ENCODE measurements at places on chromosomes 16 and 17.

GRCh38 chr16:66271074-66272060 is 95.1 kb upstream of the CDH5 start:
- no peak for DNase-seq

DNA sequence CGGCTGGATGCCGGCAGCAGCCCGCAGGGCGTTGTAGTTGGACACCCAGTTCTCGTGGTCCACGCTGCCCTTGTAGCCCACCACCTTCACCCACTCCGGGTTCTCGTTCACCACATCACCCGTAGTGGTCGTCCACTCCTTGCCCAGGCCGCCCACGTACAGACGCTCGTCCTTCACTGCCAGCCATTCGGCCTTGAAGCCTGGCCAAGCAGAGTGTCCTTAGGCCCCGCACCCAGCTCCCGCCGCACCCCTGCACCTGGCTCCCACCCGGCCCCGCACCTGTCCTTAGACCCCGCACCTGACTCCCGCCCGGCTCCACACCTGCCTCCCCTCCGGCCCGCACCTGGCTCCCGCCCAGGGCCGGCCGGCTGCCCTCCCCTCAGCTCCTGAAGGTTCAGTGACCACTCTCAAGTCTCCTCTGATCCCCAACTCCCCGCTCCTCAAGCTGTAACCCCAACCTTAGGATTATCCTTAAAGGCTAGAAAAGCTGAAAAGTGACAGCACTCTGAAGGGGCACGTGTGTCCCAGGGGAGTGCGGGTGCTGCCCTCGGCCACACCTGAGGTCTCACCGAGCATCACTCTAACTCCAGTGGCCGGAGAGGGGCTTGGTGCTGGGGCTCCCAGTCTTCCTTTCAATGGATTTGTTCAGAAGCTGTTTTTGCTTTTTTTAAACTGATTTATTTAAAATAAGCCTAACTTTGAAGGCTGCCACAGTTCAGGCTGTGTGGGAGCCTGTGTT is 14.4 kb downstream of the CANT1 start:
- DNase-seq = no peak

GRCh38 chr16:85798901-85799496 is 345 bp downstream of the EMC8 start:
- no peak for DNase-seq

- no peak for DNase-seq
These were observed 17.0 kb upstream of the UMOD start for GRCh38 chr16:20369452-20370054.

- no peak for DNase-seq
These were observed 25.8 kb upstream of the TMEM220 start for GRCh38 chr17:10755592-10756127.

DNA sequence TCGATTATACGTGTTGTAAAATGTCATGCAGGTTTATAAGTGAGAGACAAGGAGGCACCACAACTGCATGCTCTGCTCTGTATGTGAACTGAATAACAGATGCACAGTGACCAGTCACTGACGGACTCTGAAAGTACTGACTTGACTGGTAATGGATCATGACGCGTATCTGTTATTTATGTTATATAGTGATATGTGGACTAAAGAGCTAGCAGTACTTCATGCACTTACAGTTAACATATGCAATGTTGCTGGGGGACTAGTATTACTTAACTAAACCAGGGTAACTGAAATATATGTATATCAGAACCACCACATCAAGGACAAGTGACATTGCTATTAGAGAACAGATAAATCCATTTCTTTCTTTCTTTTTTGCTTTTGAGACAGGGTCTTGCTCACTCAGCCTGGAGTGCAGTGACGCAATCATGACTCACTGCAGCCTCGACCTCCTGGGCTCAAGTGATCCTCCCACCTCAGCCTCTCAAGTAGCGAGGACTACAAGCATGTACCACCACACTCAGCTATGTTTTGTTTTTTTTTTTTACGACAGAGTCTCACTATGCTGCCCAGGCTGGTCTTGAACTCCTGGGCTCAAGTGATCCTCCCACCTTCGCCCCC is 17.2 kb downstream of the COIL start:
- DNase-seq = no peak

GRCh38 chr17:62737513-62737912 is 70.6 kb downstream of the MARCHF10 start:
- DNase-seq = no peak

- DNase-seq = no peak
These were observed 1.7 kb downstream of the CRAMP1 start for GRCh38 chr16:1613728-1614455.

- DNase-seq = no peak
These were observed 712.8 kb downstream of the CDH8 start for GRCh38 chr16:61323456-61323855.

- DNase-seq = no peak
These were observed 146.3 kb upstream of the AXIN2 start for GRCh38 chr17:65707780-65708179.

DNA sequence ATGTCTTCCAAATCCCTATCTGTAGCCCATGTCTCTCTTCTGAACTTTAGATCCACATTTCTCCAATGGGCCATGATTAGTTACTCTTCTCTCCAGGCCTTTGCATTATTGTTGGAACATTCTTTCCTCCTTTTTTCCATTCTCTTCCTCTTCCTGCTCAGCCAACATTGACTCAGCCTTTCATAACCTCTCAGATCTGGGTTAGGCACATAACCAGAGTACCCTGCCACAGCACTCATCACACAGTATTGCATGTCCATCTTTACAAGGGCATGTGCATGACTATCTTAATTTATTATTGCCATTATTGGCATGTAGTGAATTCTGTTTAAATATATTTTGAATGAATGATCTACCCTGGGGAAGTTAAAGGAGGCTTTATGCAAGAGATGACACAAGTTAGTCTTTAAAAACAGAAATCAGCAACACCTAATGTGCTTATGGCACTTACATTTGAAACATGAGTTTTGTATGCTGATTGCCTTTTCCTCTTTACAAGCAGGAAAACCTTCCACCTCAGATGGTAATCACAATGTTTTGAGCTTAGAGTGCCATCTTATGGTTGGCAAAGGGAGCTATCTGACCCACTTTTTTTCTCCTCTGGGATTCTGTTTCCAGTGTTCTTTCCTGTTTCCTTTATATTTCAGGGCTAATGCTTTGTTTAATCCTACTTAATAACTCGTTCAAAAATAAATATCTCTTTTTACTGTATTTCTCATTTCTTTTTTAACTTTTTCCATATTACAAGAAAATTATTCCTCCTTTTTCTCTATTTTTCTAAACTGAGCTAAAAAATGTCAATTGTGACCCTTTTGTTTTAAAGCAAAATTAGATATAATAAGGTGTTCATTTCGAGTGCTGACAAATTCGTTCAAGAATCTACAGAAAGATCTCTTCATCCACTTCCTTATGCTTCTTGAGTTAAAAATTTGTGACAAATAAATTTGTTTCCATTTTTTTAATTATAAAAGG is 151.0 kb upstream of the RBL2 start:
- DNase-seq = peak; percentile 73

- no peak for DNase-seq
These were observed 666 bp upstream of the METTL9 start for GRCh38 chr16:21598701-21599121.

- DNase-seq = peak; percentile 76
These were observed 44.2 kb upstream of the RASD1 start for GRCh38 chr17:17540278-17540906.

GRCh38 chr16:69476920-69477443 is 52.6 kb downstream of the CYB5B start:
- DNase-seq = no peak

DNA sequence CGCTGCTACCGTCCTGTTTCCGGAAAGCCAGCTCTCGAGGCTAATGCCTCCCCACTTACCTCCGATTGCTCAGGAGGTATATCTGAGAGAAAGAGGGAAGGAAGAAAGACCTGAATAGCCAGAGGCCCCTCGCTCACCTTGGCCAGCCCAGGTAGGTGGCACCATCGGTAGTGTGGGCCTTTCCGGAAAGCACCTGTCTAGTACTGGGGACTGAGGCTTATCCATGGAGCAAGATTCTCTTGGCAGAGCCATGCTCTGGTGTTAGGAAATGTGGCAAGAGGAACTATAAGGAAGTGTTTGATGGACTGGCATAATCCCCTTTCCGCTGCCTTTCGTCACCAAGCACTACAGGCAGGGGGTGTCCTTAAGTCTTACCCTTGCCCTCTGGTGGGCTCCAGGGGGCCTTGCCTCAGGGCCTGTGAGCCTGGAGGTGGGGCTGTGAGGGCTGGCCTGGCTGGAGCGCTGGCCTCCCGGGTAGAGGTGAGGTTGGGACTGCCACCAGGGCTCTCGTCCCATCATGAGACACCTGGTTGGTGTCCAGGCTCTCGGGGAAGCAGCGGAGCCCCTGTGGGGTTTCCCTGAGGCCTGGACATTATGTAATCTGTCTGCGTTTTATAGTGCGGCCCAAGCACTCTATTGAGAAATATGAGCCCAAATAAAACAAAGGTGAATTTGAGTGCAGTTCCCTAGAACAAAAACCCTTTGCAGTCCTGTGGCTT is 2.9 kb downstream of the CMIP start:
- DNase-seq = no peak

DNA sequence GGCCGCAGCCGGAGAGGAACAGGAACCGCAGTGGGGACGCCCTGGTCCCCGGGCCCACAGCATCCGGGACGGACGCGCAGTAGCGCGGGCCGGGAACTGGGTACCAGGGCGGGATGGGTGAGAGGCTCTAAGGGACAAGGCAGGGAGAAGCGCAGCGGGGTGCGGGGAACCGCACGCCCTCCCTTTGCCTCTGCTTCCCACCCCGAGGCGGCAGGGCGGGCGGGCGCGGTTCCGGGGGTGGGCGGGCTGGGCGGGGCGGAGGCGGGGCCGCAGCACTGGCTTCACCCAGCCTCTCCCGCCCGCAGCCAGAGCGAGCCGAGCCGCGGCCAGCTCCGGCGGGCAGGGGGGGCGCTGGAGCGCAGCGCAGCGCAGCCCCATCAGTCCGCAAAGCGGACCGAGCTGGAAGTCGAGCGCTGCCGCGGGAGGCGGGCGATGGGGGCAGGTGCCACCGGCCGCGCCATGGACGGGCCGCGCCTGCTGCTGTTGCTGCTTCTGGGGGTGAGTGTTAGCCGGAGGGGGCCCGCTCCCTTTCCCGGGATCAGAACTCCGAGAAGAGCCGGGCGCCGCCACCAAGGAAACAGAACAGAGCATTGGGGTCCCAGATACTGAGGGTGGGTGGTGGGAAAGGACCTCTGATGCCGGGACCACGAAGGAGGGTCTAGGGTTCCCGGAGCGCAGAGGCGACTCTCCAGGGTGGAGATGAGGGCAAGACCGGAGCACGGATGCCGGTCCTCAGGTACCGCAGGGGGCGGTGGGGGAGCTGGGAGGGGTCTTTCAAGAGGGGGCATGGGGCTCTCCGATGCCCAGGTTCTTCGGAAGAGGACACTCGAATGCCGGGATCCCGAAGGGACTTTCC is at the start of gene NGFR:
NGFR (plus strand) TSS at position 308 of the 856 bp plus-strand sequence; CDS start at position 433, 125 bp downstream.
- DNase-seq = peak; percentile 17

- no peak for DNase-seq
These were observed 478.2 kb upstream of the CDH11 start for GRCh38 chr16:65600046-65600445.

DNA sequence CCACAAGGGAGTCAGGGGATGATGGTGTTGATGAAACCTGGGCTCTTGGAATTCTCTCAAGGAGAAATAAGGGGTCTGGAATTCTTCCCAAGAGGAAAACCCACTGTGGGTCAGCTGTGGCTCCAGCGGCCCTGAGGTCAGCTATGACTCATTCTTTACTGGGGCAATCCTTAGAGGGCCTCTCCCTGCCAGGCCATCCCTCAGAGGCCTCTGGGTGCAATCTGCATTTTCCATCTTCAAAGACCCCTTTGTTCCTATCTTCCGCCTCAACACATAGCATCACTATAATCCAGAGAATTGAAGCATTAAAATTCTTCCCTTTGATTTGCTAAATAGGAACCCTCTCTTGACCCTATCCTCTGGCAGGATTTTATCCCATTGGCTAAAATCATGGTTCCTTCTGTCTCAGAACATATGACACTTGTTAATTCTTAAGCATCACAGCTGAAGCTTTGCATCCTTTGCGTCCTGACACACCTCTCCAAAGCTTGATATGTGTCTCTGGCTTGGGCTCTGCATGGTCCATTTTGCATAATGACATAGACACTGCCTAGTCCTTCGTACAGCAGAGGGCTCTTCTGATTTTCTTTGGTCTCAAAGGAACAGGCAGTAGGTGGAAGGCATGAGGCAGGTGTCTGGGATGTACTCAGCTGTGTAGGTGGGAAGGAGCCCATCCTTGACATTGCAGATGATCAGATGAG is 4.4 kb upstream of the KRT37 start:
- DNase-seq = no peak

GRCh38 chr17:11807606-11808005 is 189.7 kb downstream of the ZNF18 start:
- no peak for DNase-seq

DNA sequence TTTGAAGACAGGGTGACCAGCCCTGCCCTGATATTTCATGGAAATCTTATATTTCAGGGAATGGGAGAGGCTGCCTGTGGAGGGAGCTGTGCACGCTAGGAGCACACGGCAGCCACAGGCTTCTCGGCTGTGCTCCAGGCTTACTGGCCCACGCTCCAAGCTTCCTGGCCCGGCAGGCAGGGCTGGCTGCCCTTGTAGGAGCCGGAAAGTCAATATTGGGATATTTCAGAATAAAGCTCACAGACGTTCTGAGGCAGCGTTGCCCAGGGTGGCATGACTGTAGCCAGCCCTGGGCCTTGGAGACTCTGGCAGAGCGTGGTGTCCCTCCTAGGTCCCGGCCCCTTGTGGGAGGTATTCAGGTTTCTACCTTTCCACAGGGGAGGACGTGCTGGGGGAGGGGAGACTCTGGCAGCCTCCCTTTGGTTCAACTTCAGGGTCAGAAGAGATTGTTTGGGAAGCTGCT is 95.6 kb downstream of the NPIPB11 start:
- DNase-seq = no peak

DNA sequence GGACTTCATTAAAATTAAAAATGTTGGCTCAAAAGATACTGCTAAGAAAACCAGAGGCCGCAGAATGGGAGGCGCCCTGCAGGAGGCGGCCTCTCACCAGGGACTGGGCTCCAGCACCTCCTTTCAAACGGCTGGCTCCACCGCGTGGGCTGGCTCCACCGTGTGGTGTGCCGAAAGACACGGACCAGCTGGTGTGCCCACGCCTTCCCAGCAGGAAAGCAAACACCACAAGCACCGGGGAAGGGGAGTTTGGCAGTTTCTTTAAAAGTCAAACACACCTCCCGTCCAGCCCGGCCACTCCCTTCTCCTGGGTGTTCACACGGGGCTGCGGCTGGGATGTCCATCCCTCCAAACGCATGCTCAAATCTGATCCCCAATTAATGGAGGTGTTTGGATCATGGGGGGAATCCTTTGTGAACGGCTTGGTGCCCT is 13.9 kb downstream of the HAGH start:
- DNase-seq = no peak

GRCh38 chr17:27977751-27978688 is 64.5 kb upstream of the NLK start:
- no peak for DNase-seq

- DNase-seq = no peak
These were observed 35.2 kb downstream of the LRRC75A start for GRCh38 chr17:16456742-16457316.

- DNase-seq = no peak
These were observed 29.1 kb downstream of the TMEM100 start for GRCh38 chr17:55693254-55694216.

Measured in NCI-H1105 (cell line).